ENCODE measurements at places on chromosomes 2 and 18. TPM values are rescaled to one million over a fixed set of nuclear protein-coding genes. Genes with fewer than 3 reads are reported as not detected.

DNA sequence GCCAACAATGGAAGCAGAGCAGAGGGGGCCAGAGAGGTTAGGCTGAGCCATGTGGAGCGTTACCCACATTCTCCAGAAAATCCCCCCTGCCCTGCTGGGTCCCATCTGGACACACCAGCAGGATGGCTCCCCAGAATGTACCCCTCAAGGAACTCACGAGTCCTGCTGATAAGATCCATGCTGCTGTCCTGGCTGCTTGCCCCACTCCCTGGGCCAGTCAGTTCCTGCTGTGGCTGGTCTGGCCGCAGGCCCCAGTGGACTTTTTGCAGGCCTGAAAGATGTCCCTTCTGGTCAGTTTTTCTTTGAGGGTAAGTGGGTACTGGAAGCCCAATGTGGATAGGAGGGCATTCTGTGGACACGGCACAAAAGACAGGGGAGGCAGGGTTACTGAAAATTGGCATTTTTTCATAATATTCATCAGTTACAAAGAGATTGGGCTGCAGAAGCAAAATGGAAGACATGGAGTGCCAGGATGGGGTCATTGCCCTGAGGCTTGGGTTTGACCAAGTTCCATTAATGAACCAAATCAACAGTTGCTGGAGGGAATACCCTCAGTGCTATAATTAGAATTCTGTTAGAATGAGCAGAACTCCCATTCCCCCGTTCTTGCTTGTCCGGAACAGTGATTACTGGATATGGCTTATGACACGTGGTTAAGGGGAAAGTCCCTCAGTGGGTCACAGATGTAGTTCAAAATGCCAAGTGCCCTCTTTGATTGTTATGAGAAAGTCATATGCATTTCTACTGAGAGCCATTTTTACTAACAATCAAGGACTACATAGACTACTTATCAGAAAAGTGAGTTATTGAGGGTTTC, 38.7 kb downstream of the SLC4A5 start:
- H3K36me3 ChIP-seq, result no peaks in the 10 kb centered on the region
- H3K4me1 ChIP-seq, result no peaks in the 10 kb centered on the region
- no peaks in the 10 kb centered on the region for H3K27me3 ChIP-seq
- no peak for DNase-seq
- no peak overlapping the region for H3K4me3 ChIP-seq

- H3K27me3 ChIP-seq, result peaks cover 2% of the 10 kb centered on the region
- no peak for DNase-seq
- no peaks in the 10 kb centered on the region for H3K36me3 ChIP-seq
- H3K27ac ChIP-seq, result no peak overlapping the region
- H3K4me1 ChIP-seq, result no peaks in the 10 kb centered on the region
Measured at GRCh38 chr2:67896076-67896475, 166.7 kb downstream of the C1D start.

DNA sequence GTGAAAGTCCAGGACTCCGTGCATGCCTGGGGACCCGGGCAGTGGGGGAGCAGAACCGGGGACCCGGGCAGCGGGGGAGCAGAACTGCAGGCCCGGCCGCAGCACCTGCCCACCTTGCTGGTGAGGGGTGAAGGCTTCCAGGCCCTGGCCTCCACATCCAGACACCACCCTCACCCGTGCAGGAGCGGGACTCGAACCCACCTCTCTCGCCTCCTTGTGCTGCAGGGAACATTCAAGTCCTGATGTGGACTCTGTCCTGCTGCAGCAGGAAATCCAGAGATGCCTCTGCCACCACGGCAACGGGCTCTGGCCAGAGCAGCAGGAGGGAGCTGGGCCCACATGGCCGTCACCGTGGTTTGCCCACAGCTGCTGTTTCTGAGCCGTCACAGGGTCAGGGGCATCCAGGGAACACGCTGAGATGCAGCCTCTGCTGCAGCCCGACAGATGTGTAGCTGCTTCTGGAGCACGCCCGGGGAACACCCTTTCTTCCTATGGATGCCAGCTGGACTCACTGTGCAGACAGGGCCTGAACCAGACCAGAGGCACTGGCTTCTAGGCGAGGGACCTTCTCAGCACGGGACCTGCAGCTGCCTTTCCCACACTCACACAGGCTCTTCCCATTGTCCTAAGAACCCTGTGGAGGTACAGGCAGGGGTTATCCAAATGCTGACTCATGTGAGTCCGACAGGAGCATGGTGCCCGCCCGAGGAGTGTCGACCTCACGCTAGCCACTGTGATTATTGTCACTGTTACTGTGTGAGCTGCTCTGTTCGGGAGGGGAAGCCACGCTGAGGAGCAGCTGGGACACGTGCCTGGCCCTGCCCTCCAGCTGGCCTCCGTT, 89.2 kb upstream of the CTDP1 start:
- peaks cover 5% of the 10 kb centered on the region for H3K4me1 ChIP-seq
- H3K27ac ChIP-seq, result no peak overlapping the region
- DNase-seq, result no peak
- H3K27me3 ChIP-seq, result peaks cover 14% of the 10 kb centered on the region
- H3K36me3 ChIP-seq, result no peaks in the 10 kb centered on the region

Gene TLX2
- total RNA-seq, result not detected

Gene ESPNL
- total RNA-seq, result 0.22 TPM

Gene SCN2A
- total RNA-seq, result 0.25 TPM

Gene ANO7
- 0.84 TPM for total RNA-seq

Gene ZCCHC2
- total RNA-seq, result 17.7 TPM

All from HCT116 (cell line).